ENCODE measurements at places on chromosomes 1 and 21.

DNA sequence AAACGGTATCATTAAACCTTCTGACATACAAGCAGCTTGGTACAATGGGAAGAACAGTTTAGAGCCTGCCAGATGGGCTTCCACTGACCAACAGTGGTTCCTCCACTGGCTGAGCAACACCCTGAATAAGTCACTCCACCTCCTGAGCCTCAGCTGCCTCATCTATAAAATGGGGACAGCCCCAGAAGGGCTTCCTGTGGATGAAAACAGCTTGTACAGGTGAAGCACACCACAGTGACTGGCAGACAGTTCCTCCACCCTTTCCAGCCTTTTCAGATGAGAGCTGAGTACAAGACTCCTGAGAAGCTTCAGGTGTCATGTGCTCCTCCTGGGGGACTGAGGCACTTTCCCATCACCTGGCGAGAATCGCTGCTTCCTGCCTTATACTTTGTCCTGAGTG lies 2.1 kb downstream of the CAPZB start:
- peak; percentile 69 for DNase-seq

- DNase-seq: no peak
These were observed 1.0 kb upstream of the CD84 start for GRCh38 chr1:160580221-160580812.

- DNase-seq: peak; percentile 40
These were observed 104.4 kb downstream of the PCBP3 start for GRCh38 chr21:45747802-45748445.

- DNase-seq: peak; percentile 28
These were observed 44.4 kb upstream of the RABGAP1L start for GRCh38 chr1:174114788-174115448.

GRCh38 chr1:245108909-245109308 lies 45.9 kb upstream of the KIF26B start:
- DNase-seq: no peak

- DNase-seq: no peak
These were observed 20.5 kb upstream of the SMYD3 start for GRCh38 chr1:246527402-246528088.

- no peak for DNase-seq
These were observed 26.0 kb downstream of the FMO3 start for GRCh38 chr1:171116676-171117075.

Measured in activated CD4-positive, alpha-beta T cell treated with anti-CD3 and anti-CD28 coated beads for 36 hours (primary cell).